ENCODE measurements at places on chromosomes 12 and 14.

DNA sequence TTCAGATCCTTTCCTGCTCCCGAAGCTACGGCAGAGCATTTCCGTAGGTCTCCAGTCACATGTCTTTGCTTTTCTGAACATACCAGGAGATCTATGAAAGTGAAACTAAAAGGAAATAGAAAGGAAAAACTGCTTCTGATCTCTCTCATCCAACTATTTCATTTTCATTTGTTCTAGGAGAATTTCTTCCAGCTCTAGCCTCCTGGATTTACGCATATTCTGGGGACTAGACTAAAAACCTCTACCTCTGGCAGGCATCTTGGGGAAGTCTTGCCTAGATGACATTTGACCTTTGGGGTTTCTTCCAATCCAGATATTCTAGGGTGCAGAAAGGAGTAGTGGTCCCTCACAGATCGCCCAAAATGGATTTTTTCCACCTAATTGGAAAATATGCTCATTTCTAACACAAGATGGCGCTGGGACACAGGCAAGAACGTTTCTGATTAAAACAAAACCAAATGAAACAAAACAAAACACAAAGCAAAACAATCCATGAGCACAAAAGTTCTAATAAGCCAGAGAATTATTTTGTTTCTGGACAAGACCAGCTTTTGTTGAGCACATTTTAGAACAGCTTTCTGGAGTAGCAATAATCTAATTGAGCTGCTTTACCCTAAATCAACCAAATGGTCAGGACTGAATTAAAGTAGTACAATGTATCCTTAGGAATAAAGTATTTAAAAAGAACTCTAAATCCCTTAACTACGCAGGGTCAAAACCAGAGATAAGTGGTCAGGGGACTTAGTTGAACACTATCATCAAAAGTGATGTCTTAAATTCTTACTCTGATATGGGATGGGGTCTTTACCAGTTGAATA is 12.3 kb upstream of the PARP11 start:
- DNase-seq = peak; percentile 23

DNA sequence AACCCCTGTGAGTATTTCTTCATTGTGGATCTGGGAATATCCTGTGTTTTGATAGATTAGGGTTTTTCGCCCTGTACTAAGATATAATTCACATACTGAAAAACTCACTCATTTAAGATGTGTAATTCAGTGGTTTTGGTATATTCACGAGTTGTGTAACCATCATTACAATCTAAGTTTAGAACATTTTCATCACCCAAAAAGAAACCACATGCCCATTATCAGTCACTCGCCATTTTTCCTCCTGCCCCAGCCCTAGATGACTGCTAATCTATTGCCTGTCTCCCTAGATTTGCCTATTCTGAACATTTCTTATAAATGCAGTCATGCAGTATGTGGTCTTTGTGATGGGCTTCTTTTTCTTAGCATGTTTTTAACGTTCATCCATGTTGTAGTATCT is 67.9 kb upstream of the ATF1 start:
- DNase-seq = no peak

GRCh38 chr12:101925935-101926334 is 48.6 kb downstream of the DRAM1 start:
- DNase-seq = no peak

DNA sequence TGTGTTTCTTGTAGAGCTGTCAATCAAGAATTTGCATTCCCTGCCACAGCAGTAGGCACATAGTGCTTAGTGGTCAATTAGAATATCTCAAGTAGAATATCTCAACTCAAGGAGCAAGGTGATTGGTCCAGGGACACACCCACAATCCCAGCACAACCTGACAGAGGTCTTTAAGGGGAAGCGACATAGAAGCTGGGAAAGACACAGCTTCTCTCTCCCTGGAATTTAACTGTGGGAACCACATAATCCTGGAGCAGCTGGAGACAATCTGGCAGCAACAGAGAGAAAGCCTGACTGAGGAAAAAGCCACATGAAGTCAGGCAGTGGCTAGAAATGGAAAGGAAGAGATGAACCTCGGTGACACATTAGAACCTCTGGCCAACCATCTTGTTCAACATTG is 85.7 kb upstream of the LMO3 start:
- DNase-seq = no peak

GRCh38 chr12:15650399-15651128 is 138.6 kb downstream of the EPS8 start:
- DNase-seq = no peak

DNA sequence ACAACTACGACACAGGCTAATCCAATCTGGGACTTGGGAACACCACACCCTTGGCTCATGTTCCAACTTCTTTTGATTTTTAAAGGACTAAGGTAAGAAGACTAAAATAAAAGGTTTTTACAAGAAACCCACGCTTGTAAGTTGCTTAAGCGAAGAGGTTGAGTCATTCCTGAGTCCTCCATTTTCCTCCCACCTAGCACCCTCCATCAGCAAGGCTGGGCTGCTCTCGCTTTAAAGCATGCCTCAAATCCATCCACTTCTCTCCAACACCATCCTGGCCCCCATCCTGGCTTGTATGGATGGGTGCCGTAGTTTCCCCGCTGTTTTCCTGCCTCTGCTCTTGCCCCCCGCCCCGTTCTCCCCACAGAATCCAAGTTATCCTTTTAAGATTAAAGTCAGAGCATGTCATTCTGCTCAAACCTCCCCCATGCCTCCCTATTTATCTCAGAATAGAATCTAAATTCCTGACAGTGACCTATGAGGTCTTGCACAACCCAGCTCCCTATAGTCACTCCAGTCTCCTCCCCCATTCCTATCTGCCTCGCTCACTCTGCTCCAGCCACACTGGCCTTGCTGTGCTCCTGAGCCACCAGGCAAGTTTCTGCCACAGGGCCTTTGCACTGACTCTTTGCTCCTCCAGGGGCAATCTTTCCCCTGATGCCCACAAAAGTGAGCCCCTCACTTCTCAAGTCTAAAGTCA is 34.5 kb downstream of the SCARB1 start:
- no peak for DNase-seq

GRCh38 chr12:38886064-38886463 is 19.3 kb downstream of the CPNE8 start:
- no peak for DNase-seq

DNA sequence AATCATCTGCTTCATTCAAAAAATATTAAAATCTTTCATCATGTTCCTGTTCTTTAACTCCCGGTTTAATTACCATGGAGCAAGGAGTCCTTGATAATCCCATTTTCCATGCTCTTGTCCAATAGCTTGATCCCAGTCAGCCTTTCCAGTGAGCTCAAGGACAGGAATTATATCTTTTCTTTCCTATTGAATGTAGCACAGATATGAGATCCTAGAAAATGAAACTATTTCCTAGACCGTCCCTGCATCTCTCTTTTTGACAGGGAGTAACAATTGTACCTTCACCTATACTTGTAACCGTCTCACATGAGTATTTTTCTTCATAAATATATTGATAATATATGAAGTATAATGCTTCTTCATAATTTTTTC is 35.6 kb downstream of the PIK3C2G start:
- no peak for DNase-seq

DNA sequence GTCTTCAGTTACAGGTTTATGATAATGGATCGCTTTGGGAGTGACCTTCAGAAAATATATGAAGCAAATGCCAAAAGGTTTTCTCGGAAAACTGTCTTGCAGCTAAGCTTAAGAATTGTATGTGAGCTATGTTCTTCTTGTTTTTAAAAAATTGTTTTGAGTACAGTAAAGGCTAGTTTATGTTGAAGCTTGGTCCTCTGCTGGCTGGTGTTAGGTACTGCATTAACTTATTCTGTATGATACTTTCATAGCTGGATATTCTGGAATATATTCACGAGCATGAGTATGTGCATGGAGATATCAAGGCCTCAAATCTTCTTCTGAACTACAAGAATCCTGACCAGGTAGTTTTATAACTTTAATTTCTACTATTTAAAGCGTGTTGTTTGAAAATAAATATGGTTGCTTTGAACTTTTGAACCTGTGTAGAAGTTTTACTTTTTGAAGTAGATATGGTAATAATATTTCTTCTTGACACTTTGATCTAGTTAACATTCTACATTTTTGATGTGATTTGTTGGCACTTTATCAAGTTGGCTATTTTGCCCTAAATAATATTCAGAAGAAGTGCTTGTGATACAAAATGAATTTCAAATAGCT is 55.7 kb downstream of the VRK1 start:
- peak; percentile 57 for DNase-seq

- no peak for DNase-seq
Measured at GRCh38 chr12:130947028-130947613, 6.6 kb upstream of the ADGRD1 start.

DNA sequence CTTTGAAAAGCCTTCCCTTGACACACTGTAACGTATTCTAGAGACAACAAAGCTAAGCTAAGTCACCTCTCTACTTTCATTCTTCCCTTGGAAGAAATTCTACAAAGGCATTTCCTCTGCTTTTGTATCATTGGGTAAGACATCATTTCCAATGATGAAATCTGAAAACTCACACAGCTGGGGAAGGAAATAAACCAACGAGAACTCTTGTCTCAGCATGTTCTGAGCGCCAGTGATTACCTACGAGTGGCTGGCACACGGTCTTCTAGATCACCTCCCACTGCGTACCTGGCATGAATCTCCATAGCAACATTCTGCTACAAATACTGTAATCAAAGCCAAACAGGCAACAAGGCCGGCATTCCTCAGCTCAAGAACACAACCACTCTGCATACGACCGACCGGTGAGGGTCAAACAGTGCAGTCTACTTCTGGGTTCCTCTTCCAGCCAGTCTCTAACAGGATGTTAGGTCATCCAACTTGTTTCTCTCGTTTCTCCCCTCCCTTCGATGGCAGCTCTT is 7.6 kb downstream of the VPS37B start:
- DNase-seq = no peak

DNA sequence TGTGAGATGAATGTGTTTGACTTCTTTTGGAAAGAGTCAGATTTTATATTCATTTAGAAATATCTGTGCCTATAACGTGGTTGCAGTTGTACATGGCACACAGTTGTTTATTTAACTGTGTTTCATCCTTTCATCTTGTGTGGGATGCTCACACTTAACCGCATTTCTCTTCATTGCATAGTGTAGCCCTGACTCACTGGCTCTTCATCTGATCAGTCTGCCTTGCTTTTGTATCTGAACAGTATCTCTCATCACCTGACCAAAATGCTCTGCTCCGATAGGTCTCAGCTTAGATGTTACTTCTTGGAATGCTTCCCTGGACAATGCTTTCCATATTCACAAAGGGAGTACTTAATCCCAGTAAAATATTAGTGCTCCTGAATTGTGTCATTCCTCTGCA is 83.4 kb downstream of the PDE3A start:
- no peak for DNase-seq

GRCh38 chr12:76024942-76025600 is 6.5 kb downstream of the PHLDA1 start:
- DNase-seq = no peak

DNA sequence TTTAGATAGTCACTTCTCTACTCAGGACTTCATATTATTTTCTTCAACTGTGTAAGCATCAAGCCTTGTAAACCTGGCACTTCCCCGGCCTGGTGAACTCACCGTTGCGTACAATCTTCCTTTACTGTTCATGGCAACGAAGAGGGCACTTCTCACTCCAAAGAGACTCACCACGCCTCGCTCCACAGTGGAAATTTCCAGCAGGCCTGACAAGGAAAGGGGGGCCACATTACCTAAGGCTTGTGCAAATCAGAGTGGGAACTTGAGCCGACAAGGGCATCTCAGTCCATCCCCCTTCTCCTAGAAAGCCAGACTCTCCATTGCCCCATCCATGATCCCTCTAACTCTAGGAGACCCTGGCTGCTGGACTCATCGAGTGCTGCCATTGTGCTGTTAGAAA is 1.6 kb downstream of the FGF6 start:
- DNase-seq = no peak

DNA sequence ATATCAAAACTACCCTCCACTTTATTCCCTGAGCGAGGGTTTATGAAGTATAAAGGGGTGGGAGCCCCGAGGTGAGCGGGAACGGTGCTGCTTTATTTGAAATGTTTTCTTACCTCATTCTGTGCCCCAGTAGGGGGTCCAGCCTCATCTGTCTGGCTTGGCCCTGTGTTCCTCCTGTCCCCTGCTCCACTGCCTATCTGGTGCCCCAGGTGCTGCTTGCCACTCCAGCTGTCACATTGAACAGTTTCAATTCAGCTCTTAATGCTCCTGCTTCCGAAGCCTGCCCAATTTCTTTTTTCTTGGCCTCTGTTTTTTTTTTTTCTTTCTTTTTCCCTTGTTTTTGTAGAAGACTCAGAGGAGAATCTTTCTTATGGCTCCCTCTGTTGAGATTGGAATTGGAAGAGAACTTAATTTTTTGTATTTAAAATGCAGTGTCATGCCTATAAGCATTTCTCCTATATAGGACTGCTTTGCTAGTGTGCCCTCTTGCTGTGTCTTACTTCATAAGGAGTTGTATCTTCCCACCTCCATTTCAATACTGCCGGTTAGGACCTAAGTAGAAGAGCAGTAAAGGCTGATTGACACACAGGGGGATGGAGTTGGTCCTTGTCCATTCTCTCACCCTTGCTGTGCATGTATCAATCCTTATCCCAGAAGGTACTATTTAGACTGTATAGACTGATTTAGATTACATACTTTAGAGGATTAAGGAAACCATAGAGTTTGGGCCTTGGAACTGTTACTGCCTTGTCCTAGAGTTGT is 2.3 kb downstream of the ATXN7L3B start:
- no peak for DNase-seq

GRCh38 chr14:80615831-80616230 is 325.7 kb downstream of the CEP128 start:
- no peak for DNase-seq

DNA sequence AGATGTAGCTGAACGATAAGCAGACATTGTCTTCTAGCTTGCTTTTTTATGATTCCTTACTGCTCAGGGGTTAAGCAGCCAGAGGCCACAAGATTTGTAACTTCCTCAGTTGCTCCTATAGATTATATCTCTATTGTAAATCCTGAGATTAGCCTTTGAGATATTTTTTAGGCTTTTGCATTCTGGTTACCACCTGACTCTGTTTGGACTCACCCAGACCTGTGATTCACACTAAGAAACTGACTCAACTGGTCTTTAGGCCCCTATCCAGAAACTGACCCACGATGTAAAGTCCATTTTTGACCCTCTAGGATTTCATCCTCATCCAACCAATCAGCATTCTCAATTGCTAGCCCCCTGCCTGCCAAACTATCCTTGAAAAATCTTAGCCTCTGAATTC is 194.4 kb downstream of the RASSF9 start:
- no peak for DNase-seq

GRCh38 chr14:88853129-88853528 is 28.7 kb downstream of the TTC8 start:
- no peak for DNase-seq

GRCh38 chr14:73713803-73714655 is at the start of gene PNMA1:
Gene PNMA1, minus strand, starts transcription at chr14:73714384. Its CDS starts 745 bp downstream, at chr14:73713639.
- peak; percentile 59 for DNase-seq

GRCh38 chr12:127928615-127929571 is 338.1 kb upstream of the TMEM132C start:
- no peak for DNase-seq

GRCh38 chr12:99427104-99427503 is 220.4 kb upstream of the GARIN6 start:
- DNase-seq = no peak

- DNase-seq = no peak
Measured at GRCh38 chr12:64653123-64653522, 42.8 kb downstream of the RASSF3 start.

- no peak for DNase-seq
Measured at GRCh38 chr12:67320614-67321295, 51.6 kb downstream of the CAND1 start.

GRCh38 chr12:101966496-101966895 is 89.1 kb downstream of the DRAM1 start:
- no peak for DNase-seq

GRCh38 chr12:130335517-130336392 is 1.9 kb upstream of the PIWIL1 start:
- peak; percentile 42 for DNase-seq
